ENCODE measurements at places on chromosomes 2 and 18.

- DNase-seq: no peak
Observed at GRCh38 chr18:8073167-8073566, 506.1 kb downstream of the PTPRM start.

GRCh38 chr18:72197591-72197990, 346.6 kb downstream of the CBLN2 start:
- DNase-seq: no peak

GRCh38 chr2:115294999-115295398, 852.6 kb downstream of the DPP10 start:
- DNase-seq: no peak

DNA sequence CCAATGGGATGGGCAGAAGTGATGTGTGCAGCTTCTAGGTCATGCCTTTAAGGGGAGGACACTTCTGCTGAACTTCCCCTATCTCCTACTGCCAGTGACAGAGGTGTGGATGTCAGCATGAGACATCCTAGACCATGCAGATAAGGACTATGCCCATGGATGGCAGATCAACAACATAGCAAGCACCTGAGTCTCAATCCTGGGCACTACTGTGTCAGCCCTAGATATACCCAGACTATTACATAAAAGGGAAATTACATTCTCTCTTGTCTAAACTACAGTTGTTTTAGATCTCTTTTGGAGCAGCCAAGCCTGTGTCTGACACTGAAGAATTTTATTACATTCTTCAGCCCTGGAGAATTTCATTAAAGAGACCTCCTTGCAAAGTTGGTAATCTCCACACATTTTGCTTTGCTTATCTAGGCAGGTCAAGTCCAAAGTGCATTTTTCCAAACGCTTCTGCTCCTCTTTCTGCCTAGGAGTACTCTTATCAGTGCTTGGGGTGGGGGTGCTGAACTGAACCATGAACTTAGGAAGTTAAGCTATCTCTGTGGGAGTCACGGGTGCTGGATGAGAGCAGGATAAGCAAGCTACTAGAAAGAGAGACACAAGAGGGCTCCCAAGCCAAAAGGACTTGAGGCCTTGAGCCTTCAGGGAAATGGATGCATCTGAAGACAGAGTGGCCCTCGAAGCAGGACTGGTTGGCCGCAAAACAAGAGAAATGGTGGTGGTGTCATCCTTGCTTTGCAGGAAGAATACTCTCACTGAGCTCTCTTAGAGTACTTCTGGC, 95.2 kb upstream of the SPRED2 start:
- no peak for DNase-seq

GRCh38 chr2:239608260-239608659, 207.4 kb upstream of the HDAC4 start:
- DNase-seq: no peak

DNA sequence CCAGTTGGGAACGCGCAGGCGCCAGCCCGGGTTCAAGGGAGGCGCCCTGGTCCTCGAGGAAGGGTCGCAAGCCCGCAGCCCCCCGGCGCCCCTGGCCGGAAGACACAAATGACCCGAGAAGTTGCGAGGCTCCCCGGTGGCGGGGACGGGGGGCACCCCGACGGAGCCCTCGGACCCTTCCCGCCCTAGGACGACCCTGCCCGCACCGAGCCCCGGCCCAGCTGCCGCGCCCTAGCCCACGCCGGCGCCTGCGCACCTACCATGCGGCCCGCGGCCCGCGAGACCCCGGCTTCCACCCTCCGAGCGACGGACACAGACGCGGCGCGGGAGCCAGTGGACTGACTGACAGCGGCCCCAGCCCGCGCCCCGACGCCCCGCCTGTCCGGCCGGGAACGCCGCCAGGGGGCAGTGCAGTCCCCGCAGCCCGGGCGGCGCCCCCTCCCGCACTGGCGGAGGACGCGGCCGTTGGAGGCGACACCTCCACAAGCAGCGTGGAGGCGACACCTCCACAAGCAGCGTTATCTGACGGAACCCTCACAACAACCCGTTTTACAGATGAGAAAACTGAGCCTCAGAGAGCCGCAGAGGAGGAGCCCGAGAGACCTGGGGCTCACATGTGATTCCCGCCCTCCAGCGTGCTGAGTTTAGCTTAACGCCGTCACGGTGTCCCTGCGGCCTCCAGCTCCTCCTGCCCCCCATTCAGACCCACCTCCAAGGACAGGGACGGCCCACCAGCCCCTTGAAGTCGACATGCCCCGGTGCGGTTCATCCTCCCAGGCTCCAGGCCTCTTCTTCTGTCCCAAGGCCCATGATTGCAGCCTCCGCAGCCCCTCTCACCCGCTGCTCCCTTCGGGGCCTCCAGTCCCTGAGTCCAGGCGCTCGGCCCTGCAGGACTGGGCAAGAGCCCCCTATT, at the start of gene NMUR1:
Gene NMUR1, minus strand, starts transcription at position 347 of the 913 bp plus-strand sequence. Its CDS starts 84 bp downstream, at position 263.
- DNase-seq: no peak

GRCh38 chr2:172885996-172886395, 150.4 kb downstream of the RAPGEF4 start:
- DNase-seq: no peak

DNA sequence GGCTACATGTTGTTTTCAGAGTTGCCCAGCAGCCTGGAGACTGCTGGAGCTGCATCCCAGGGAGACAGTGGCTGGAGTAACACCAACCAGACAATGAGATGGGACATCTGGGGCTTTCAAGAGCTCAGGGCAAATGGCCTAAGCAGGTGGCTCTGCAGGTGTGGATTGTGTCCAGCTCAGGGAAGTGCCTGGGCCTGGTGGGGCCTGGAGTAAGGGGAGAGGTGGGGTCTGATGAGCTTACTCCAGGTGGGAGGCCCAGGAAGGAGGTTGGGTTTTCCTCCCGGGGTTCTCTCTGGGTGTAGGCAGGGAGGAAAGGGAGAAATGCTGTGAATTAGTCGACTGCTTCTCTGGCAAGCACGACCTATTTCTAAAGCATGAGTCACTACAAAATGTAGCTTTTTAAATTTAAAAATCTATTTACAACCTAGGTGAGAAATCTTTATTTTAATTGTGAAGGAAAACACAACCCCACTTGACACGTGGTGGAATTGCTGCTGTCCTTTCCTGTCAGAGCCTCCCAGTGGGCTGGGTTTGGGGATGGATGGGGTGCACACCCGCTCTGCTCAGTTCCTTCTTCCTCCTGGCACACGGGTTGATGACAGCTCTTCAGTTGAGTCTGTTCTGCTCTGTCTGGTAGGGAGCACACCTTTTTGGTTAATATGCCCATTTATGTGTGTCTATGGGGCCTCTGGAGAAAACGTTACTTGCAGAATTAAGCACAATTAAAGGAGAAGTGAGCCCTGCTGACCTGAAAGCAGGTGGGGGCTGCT, 81.6 kb downstream of the SH3RF3 start:
- no peak for DNase-seq

DNA sequence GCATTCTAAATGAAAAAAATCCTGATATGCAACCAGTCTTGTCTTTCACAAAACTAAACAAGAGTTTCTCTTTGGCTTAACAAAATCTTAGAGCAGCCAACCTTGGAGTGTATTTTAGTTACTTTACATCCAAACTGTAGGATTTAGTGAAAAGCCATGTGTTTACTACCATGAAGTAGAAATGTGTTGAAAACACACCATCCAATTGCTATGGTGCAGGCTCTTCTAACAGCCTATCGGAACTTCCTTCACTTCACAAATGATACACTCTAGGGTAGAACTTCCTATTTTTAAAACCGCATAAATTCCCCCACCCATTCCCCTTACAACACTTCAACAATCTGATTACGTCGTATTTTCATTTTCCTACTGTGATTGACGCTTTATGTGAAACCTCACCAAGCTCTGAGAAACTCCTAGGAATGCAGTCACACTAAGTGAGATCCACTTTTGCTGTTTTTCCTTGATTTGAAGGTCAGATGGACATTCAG, 74.4 kb upstream of the MAP4K4 start:
- DNase-seq: no peak

- DNase-seq: peak; percentile 58
Observed at GRCh38 chr2:105294844-105295481, 34.6 kb downstream of the TGFBRAP1 start.

GRCh38 chr2:67955748-67956603, 106.8 kb downstream of the C1D start:
- DNase-seq: no peak

- DNase-seq: peak; percentile 76
Observed at GRCh38 chr18:23689031-23689615, at the start of gene LAMA3. Gene LAMA3, plus strand, starts transcription at chr18:23689453. Its CDS starts 231 bp downstream, at chr18:23689684.

GRCh38 chr2:172215172-172215935, 112.7 kb upstream of the DLX2 start:
- no peak for DNase-seq

- DNase-seq: no peak
Observed at GRCh38 chr2:70045405-70045804, 41.9 kb upstream of the PCBP1 start.

DNA sequence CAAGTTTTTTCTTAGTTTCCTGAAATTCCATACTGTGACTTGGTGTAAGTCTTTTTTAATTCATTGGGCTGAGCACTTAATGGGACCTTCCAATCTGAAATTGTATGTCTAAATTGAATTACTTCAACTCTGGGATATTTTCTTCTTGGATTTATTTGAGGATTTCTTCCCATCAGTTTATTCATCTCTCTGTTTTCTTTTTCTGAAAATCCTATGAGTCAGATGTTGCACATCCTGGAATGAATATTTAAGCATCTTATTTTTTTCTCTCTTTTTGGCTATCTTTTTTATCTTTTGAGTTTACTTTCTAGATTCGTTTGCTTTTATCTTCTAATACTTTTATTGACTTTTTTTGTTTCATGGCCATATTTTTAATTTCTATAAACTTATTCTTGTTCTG, 55.4 kb upstream of the ACYP2 start:
- DNase-seq: no peak

- no peak for DNase-seq
Observed at GRCh38 chr18:55237660-55238059, 278.4 kb upstream of the CCDC68 start.

DNA sequence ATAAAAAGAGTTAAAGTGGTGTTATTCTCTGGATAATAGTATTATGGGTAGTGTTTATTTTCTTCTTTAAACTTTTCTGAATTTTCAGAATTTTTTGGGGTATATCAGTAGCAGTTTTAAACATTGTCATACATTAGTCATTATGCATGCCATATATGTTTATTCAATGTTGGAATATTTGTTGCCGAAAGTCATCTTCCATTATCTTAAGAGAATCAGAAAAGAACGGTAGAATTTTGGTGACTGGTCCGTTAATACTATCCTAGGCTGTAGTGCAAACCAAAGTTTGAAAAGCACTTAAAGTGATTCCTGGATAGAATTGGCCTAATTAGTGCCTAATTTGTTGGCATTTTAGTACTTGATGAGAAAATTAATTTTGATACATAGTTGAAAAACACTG, 244.1 kb downstream of the PHLPP1 start:
- no peak for DNase-seq

GRCh38 chr2:224310943-224311625, 90.8 kb downstream of the FAM124B start:
- DNase-seq: peak; percentile 65

DNA sequence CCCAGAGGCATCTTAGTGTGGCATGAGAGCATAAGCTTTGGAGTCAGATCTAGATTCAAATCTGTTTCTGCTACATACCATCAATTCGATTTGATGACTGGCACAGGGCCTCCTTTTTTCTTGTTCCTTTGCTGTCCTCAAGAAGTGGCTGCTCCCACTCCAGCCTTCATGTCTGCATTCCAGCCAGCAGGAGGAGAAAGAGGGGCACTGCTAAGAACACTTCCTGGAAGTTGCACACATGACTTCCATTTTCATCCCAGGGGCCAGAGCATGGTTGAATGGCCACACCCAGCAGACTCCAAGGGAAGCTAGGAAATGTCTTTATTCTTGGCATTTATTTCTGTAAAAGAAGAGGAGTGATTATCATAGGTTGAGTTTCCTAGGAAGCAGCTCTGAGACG, 50.4 kb downstream of the EML6 start:
- no peak for DNase-seq

All from SW480 (cell line).